ENCODE measurements at places on chromosomes 11 and 22.

GRCh38 chr11:111836721-111837120, 34.7 kb downstream of the ALG9 start:
- DNase-seq = peak; percentile 14

DNA sequence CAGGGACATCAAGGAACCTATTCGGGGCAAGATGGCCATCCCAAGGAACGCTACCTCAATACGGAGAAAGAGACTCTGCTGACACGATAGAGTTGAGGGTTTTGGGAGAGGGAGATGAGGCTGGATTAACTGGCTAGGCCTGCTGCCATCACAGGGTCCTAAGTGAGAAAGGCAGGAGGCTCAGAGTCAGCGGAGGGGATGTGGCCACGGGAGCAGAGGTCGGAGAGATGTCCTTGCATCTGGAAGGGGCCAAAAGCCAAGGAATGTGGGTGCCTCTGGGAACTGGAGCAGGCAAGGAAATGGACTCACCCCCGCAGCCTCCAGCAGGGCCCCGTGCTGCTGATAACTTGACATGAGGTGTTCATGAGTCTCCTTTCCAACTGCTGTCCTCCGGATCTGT, 31.0 kb upstream of the RFPL3 start:
- DNase-seq = no peak

- DNase-seq = no peak
Measured at GRCh38 chr11:60498853-60499252, 6.3 kb downstream of the MS4A12 start.

DNA sequence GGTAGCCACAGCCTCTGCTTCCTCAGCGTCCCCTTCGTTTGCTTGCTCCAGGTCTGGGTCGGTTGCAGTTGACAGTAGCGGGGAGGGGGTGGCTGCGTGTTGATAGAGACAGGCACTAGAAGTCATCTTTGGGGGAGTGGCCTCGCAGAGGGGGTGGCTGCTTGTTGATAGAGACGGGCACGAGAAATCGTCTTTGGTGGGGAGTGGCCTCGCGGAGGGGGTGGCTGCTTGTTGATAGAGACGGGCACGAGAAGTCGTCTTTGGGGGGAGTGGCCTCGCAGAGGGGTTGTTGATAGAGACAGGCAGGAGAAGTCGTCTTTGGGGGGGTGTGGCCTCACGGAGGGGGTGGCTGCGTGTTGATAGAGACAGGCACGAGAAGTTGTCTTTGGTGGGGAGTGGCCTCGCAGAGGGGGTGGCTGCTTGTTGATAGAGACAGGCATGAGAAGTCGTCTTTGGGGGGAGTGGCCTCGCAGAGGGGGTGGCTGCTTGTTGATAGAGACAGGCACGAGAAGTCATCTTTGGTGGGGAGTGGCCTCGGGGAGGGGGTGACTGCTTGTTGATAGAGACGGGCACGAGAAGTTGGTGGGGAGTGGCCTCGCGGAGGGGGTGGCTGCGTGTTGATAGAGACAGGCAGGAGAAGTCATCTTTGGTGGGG, 328.3 kb downstream of the TBC1D22A start:
- no peak for DNase-seq

- DNase-seq = peak; percentile 83
Measured at GRCh38 chr22:17087498-17088131, 2.8 kb downstream of the IL17RA start.

DNA sequence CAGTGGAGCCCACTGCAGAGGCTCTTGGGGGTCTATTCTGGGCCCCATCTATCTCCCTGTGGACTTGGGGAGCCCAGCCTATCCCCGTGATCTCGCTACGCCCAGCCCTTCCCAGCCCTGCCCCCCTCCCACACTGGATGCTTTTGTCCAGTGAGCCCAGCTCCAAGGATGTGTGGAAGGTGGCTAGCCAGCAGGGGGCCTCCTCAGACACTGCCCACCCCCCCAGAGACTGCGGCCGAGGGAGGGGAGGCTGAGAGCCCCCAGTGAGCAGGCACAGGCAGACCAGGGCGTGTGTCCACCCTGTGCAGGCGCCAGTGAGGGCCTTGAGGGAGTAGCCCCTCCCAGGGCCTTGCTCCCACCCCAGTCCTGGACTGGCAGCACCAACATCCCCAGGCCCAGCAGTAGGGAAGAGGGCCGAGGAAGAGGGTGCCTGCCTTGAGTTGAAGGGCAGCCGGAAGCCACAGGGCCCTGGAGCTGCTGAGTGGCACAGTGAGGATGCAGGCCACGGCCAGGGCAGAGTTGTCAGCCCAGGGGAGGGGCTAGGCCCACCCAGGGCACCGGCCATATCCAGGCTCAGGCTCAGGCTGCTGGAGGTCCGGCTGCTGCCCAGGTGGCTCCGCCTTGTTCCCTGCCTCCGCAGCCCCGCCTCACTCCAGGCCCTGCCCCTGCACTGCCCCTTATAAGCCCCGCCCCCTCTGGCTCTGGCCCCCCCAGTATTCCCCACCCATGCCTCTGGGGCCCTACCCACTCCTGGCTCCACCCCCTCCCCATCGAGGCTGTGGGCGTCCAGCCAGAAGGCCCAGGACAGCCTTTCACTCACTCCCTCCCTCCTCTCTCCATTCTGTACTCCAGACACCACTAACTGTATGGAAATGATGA, 28.0 kb downstream of the MOB2 start:
- DNase-seq = no peak

GRCh38 chr11:124768914-124769313, 6.8 kb upstream of the ESAM start:
- DNase-seq = no peak

- DNase-seq = no peak
Measured at GRCh38 chr11:67495234-67496005, 9.7 kb downstream of the PITPNM1 start.

GRCh38 chr11:16738193-16738946, at the start of gene C11orf58:
Gene C11orf58, plus strand, starts transcription at chr11:16738647. Its CDS starts 132 bp downstream, at chr11:16738779.
- DNase-seq = peak; percentile 97

- DNase-seq = peak; percentile 47
Measured at GRCh38 chr11:36394926-36395325, 98.8 kb downstream of the PRR5L start.

DNA sequence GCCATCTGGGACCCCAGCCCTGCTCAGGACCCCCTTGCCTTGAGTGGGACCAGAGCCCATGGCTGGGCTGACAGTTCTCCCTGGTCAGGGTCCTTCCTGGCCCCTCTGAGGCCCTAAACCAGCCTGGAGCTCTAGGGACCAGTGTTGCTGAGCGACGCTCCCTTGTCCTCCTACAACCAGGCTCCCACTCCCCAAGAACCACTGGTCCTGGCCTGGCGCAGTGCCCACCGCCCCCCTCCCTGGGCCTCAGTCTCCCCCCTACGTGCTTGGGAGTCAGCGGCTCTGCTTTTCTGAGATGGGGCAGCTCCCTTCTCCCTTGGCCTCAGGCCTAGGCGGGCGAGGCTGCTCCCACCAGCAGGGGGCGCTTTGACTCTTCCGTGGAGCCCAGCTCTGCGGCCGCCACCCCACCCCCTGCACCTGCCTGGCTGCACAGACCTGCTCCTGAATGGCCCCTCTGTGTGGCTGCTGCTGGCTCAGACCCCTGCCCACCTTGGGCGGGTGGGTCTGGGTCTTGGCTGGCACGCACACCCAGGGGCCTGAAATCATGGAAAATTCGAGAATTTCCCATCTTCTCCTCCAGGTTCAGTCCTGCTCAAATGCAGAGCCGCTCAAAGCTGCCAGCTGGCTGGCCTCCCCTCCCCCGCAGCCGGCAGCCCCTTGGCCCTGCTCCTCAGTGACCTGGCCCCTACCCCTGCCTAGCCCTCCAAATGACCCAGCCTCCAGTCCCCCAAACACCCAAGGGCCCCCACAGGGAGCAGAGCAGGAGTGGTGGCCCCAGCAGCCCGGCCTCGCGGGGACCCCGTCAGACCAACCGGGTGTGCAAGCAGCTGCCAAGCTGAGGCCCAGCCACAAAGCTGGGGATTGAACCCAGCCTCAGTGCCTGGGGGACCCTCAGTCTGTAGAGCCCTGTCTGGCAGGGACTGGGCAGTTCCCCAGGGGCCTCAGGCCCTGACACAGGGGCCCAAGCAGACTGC, 9.1 kb downstream of the PRR33 start:
- DNase-seq = peak; percentile 85

GRCh38 chr11:10322401-10322800, 17.5 kb downstream of the ADM start:
- DNase-seq = no peak

GRCh38 chr11:34941688-34942087, 25.3 kb downstream of the PDHX start:
- DNase-seq = no peak

GRCh38 chr22:27252282-27253049, 549.1 kb downstream of the MN1 start:
- DNase-seq = peak; percentile 3

GRCh38 chr11:42043312-42043711, 583.9 kb upstream of the LRRC4C start:
- no peak for DNase-seq

- DNase-seq = no peak
Measured at GRCh38 chr11:65945430-65945911, at the start of gene TSGA10IP. Gene TSGA10IP, plus strand, starts transcription at chr11:65945480. Its CDS starts 196 bp downstream, at chr11:65945676.

DNA sequence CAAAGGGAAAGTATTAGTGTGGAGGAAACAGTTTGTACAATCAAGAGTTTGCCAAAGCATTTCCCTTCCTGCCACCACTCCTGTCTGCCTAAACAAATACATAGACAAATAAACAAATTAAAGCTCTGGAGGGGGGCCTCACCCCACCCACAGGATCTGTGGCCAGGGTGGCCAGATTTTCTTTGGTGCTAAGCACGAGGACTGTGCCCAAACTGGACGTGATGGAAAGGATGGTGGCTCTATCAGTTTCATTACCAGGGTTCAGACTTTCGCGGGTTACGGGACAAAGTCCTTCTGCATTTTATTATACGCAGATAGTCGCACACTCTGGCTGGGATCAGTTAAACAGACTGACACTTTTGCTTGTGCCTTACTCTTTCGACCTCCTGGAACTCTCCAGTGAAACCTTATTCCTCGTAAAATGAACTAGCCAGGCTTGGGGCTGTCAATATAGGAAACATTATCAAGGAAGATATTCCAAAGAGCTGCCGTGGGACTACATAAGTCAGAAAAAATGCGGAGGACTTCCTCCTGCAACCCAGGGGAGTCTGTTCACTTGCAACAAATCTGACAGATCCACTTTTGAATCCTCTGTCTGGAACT, 11.2 kb downstream of the BARX2 start:
- no peak for DNase-seq

DNA sequence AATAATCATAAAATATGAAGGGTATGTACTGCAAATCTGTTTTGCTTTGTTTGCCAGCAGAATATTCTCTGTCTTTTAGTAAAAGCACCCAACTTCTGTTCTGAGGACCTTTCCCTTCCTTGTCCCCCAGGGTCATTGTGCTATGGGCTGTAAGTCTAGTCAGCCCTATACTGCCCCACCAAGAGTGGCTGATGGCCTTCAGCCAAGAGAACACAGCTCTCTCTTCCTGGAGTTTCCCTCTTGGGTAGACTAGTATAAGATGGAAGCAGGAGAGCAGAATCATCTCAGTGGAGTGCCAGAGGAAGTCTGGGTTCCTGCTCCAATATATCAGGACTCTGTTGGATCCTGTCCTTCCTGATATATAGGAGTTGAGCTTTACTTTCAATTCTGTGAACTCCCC, 29.0 kb downstream of the MMP13 start:
- DNase-seq = no peak

DNA sequence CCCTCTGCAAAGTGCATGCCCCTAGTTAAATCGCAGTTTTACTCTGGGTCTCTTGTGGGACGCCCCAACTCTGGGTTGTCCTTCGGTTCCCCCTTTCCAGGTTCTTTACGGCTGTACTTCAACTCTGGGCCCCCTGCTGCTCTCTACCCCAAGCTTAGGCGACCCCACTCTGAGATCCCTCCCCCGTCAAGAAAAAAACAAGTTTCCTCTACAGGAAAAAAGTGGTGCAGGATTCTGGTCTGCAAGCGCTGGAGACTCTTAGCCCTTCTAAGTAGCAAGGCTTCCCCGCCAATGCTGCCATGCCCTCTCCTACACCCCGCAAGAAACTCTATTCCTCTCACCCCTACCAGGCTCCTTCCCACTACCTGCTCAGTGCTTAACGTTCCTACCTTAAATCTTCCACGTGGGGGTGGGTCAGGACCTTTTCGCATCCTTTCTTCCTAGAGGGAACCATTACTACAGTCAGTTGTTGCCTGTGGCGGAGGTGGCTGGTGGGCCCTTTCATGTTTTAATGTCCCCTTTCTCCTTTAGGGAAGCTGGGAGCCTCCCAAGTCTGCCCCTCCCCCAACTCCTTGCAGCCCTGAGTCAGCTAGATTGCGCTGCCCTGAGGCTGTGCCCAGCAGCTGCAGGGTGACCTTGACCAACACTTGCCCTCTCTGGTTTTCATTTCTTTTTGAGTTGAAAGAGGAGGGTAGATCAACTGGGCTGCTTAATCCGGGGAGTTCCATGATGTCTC, 1.4 kb downstream of the NEFH start:
- no peak for DNase-seq

DNA sequence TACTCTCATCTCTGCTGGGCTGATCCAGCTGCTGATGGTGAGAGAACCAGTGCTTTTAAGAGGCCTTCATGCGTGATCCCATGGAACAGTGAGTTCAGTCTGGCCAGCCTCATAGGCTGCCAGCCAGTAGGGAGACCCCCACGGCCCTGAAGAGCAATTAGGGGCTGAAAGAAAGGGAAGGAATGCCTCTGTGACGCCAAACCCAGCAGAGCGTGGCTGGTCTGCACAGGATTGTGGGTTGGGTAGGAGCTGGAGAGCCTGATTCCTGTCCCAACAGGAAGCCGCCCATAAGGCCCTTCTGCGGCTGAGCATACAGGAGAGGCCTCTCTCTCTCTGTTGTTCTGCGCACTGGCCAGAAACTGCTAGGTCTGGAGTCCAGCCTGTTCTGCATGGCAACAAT, 181.5 kb upstream of the E2F8 start:
- DNase-seq = no peak
